ENCODE measurements at places on chromosomes 11 and 22.
A peak's percentile ranks its signal among the peaks of the same experiment; 100 is the strongest.

DNA sequence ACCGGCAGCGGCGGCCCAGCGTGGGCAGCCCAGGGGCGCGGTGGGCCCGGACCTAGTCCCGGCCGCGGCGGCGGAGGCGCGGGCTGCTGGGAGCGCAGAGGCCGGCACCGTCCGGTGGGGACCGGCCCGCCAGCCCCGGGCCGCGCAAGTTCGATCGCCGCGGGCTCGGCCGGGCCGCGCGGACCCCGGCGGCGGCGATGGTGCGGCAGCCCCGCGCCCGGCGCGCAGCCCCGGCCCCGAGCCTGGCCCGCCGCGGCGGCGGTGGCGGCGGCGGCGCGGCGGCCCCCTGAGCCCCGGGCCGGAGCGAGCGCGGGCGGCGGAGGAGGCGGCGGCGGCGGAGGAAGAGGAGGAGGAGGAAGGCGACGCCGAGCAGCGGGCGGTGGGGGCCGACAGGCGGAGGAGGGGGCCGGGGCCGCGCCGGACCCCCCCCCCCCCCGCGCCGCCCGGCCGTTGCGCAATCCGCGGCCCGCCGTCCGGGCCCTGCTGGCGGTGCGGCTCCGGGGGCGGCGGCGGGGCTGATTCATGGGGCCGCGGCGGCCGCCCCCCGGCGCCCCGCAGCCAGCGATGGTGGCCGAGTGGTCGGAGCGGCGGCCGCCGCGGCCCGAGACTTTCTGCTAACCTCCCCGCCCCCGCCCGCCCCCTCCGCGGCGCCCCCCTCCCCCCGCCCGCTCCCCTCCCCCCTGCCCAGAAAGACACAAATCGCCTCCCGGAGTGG is 1251.9 kb downstream of the BRD1 start:
- no peak for DNase-seq

DNA sequence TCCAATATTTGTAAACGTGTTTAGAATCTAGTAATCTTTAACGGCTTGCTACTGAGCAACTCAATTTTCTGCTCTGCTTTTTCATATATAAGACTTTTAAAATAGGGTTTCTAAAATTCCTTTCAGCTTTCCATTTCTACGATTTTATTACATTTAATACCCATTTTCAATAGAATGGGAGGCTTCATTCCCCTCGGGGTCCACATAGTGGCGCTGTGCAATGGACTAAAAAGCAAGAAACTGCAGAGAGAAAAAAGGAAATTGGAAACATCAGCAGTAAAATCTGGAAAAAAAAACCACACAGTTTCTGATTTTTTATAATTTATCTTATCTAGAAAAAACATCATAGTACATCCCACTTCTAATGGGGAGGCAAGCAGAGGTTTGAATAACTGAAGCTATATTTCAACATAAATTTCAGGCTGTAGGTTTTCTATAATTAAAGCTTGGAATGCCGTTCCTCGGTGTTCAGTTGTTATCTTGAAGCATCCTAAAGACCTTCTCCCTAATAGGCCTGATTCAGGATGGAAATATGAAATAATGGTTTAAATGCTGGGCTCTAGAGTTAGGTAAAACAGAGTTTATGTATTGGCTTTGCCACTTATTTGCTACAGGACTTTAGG is 18.7 kb upstream of the JHY start:
- peak; percentile 35 for DNase-seq

DNA sequence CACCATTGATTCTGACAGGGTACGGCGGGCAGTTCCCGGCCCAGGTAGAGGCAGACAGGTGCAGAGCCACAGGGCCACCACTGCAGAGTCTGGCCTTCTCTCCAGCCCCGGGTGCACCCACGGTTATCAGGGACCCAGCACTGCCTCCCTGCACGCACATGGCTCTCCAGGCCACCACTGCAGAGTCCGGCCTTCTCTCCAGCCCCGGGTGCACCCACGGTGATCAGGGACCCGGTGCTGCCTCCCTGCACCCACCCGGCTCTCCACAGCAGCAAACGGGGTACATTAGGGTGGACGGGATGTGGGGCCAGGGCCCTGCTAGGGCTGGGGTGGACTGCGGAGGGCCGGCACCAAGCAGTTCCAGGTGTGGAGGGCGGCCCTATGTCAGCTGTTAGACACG is 272.9 kb downstream of the BRD1 start:
- DNase-seq: no peak

- DNase-seq: no peak
Observed at GRCh38 chr11:11580012-11580411, 41.8 kb downstream of the GALNT18 start.

- no peak for DNase-seq
Observed at GRCh38 chr11:5818245-5818886, 9.6 kb downstream of the OR52N2 start.

DNA sequence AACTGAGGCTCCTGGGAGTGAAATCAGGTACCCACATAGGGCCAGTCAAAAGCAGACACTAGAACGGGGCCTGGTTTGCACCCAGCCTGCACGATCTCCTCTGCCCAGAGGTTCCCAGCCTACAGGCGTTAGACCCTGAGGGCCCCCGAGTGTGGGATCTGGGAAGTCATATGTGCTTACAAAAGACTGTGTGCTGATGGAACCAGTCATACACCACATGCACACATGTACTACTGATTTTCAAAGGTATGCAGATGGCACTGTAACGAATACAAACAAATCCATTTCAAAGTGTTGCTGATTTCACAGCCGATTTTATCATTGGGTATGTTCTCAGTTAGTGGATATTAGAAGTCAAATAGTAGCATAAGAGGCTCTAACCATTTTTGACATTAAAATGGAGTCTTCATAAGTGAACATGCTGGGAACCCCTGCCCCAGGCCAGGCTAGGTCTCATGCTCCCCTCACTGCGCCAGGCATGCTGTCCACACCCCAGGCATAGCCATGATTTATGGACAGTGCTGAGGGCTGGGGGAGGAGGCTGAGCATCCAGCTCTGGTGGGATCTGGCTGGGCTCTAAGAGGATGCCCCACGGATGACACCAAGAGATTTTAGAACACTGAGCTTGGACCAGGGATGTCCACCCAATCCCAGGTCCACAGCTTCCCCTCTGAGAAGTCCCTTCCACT is 38.6 kb upstream of the LRRC32 start:
- DNase-seq: no peak

GRCh38 chr11:57637626-57638004 is 12.1 kb downstream of the YPEL4 start:
- DNase-seq: no peak

DNA sequence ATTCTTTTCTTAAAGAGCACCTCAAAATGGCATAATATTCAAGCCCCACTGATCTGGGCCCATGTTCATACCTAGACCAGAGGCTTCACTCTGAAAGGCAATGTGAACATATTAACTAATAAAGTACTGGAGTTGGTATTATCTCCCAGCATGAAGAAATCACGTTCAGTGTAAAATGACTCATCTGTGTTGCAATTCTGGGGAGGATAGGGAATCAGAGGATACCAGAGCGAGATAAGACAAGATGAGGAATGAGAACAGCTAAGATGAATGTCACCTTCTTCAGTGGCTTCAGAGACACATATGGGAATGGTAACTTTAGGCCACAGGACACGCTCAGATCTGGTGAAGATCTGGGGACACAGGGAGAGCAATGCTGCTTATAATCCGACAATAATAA is 121.1 kb downstream of the NTM start:
- no peak for DNase-seq

- DNase-seq: no peak
Observed at GRCh38 chr11:82529936-82530335, 203.7 kb downstream of the FAM181B start.

- DNase-seq: peak; percentile 35
Observed at GRCh38 chr22:23751441-23751996, 607 bp upstream of the ZNF70 start.

GRCh38 chr11:117000014-117000737 is 98.1 kb downstream of the SIK3 start:
- DNase-seq: no peak

GRCh38 chr11:1240771-1241170 is 17.9 kb downstream of the MUC5B start:
- DNase-seq: no peak

GRCh38 chr11:47105974-47106373 is 70.7 kb downstream of the ARFGAP2 start:
- no peak for DNase-seq

DNA sequence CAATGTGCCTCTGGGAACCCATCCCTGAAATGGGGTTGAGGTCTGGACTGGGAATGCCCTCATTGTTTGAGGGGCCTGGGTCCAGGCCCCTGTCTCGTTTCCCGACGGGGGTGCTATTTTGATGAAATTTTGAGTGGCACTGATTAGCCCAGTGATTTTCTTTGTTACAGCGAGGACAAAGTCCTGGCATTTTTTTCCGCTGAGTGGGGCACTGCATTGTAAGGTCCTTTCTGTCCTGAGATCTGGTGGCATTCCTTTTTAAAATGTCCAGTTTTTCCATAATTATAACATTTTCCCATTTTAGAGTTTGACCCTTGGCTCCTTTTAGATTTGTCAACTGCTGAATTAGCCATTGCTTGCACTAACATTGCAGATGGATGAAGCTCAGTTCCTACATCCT is 69.7 kb upstream of the INCENP start:
- no peak for DNase-seq

- DNase-seq: peak; percentile 26
Observed at GRCh38 chr22:45242778-45243191, 2.1 kb upstream of the KIAA0930 start.

DNA sequence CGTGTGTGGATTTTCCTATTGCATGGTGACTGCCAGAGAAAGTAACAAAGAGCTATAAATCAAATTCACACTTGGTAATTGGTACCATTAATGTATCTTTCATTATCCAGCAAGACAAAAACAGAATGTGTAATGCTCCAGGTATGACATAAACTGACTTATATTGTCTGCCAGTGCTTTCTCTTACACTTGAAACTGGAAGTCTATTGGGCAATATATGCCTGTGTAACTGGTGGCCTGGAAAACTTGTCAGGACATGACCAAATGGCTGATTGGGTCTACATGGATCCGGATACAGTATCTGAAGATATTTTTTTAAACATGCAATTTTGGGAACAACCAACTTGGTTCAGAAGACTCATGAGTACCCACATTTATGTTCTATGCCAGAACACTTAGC is 174.6 kb upstream of the ARHGAP42 start:
- no peak for DNase-seq

DNA sequence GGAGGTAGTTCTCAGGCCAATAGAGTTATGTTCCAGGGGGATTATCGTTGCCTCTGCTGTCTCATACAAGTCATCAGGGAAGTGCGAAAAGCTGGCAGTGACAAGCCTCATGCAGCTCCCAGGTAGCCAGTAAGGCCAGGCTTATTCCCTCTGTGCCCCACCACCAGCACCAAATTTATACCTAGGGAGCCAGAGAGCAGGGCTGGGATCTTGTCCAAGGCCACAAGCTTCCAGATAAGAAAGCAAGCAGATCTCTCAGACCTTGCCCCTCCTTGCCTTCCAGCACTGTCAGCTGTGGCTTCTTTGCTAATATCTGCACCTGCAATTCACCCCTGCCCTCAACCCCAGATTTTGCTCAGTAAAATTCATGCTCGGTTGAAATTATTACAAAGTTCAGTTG is 206.3 kb upstream of the FAT3 start:
- no peak for DNase-seq

GRCh38 chr11:45400591-45400990 is 114.5 kb upstream of the SYT13 start:
- no peak for DNase-seq

DNA sequence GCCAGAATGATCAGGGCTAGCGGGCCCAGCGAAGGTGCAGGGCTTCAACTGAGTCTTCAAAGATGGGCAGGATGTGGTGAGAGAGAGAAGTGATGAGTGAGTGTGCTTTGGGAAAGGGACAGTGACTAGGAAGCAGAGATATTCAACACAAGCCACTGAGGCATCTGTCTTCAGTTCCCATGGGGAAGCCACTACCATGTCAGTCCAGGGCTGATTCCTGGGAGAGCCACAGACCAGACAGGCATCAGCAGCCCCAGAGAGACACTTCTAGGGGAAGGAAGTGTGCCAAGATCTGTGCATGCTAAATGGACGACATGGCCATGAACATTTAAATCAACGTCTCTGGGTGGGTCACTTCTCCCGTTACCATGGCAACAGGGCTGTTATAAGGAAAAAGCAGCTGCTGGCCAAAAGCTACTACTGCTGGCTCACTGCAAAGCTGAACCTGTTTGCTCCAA is 28.5 kb downstream of the P4HA3 start:
- DNase-seq: no peak

DNA sequence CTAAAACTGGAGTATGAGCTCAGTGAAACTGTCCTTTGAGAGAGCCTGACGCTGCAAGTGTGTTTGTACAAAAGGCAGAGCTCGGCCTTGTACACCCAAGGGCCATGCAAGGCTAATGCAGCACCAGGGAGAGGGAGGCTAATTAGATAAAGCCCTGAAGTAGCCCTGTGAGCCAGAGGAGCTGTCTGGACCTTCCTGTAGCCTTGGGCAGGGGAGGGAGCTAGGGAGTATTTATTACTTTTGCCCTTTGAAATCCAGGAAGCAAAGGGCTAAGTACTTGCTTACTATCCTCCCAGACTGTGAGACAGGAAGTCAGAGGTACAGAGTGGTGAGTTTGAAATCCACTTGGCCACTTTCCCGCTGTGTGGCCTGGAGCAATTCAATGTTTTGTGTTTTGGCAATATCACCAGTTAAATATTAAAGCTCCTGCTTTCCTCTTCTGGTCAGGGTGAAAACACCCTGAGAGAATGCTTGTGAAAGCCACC is 10.2 kb upstream of the LDHA start:
- peak; percentile 59 for DNase-seq

GRCh38 chr11:112363527-112363926 is 102.9 kb upstream of the PLET1 start:
- DNase-seq: no peak

DNA sequence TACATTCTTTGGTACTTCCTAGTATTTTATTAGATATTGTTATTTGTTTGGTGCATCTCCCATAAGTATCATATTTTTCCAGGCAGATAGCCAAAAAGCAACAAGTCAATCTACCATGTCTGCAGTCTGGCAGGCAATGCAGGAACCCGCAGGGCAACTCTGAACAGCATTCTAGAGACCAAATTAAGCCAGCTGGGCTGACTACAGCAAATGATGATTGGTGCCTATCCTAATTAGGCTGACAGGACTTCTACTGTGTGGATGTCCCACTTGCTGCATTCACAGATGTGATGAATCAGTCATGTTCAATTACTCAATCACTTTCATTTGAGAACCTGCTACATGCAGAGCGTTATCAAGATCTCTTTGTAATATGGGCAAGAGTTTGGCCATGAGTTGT is 40.3 kb upstream of the AMOTL1 start:
- DNase-seq: no peak

DNA sequence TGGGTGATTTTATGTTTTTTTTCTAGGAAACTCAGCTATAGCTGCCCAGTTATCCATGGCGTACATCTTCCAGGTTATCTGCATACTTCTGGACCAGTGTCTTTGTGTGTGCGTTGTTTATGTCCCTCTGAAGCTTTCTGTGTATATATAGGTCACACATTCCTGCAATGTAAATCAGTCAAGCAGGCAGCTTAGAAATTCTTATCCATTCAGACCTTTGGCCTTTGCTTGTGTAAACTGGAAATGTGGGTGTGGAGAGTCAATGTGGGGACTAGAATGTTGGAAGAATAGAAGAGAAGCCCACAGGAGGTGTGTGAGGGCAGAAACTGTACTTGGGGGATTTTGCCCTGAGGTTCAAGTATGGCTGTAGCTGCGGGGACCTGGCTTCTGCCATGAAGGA is 51.7 kb downstream of the BARX2 start:
- no peak for DNase-seq
